ENCODE measurements at places on chromosomes 7 and 10.

DNA sequence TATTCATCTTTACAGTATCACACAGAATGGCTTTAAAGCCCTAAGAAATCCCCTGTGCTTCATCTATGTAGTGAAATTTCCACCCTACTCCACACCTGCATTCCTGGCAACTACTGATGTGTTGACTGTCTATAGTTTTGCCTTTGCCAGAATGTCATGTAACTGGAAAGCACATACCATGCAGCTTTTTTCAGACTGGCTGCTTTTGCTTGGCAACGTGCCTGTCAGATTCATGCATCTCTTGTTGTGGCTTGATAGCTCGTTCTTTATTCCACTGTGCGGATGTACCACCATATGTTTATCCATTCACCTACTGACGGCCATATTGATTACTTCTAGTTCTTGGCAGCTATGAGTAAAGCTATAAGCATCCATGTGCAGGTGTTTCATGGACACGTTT is 30.6 kb downstream of the RBM17 start:
- DNase-seq: no peak

DNA sequence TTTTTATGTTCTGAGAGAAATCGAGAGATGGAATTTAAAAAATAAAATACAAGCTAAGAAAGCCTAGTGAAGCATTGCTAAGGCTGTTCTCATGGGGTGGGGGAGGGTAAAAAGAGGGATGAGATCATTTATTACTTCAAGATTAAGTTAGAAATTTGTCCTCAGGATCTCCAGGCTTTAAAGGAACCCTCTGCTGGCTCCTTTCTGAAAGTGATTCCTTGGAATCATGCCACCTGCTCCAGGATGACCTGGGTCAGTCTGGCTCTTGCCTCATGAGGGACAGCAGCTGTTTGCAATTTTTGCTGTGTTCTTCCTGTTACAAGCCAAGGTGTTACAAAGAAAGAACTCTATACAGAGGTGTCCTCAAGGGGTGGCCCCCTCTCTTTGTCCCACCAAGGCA is 69.8 kb downstream of the CDK1 start:
- DNase-seq: peak; percentile 53

- DNase-seq: no peak
Measured at GRCh38 chr7:71343892-71344291, 211.9 kb downstream of the GALNT17 start.

DNA sequence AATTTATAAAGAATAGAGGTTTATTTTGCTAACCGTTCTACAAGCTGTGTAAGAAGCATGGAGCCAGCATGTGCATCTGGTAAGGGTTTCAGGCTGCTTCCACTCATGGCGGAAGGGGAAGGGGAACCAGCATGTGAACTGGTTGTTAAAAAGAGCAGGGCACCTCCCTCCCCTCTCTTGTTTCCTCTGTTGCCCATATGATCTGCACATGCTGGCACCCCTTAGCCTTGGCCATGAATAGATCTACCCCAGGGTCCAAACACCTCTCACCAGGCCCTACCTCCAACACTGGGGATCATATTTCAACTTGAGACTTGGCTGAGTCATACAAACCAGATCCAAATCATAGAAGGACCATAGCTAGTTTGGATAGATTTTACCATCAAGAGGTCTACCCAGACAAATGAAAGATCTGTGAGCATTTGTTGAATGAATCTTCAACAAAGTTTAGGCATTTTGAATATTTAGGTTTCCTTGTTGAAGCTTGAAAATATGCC is 36.0 kb upstream of the NRP1 start:
- DNase-seq: no peak

- DNase-seq: peak; percentile 39
Measured at GRCh38 chr10:114042895-114043531, 653 bp upstream of the ADRB1 start.

DNA sequence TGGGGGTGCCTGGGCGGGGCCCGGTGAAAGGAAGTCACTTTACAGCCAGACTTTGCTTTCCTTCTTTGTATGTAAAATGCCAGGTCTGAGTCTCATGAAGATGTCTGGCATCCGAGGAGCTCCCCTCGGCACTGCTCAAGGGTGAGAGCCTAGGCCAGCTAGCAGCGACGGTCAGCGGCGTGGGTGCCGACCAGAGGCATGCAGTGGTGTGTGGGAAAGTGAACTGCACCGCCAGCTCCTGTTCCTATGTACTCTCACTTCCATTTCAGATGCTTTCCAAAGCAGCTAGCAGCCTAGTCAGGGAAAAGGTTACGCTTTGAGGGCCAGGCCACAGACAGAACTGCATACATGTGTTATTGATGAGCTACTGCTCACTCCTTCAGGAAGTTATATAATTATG is 172.8 kb downstream of the ZMYND11 start:
- DNase-seq: no peak

DNA sequence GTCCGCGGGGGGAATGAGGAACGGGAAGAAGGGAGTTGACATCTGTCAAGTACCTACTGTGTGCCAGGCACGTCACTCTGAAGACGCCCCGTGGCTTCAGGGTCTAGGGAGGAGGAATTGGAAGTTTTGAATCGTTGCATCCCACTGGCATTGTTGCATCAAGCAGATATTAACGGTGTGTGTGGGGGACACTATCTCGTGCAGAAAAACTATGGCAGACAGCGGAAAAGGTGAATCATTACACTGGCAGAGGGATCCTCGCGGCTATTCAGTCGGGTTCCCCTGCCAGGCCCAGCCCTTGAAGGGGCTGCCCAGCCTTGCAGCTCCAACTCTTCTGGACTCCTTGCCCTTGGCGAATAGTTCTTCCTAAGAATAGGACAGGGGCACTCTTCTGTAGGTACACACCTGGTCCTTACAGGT is 1.0 kb upstream of the KIAA1549 start:
- DNase-seq: peak; percentile 11

Data from adipocyte (in vitro differentiated cells).